NK-92 treated with Interleukin-12 subunit alpha and Interleukin-12 subunit beta, amount 100 ng/mL, for 24 hours (cell line): ENCODE measurements at places on chromosomes 12 and 14.

- DNase-seq: no peak
Measured at GRCh38 chr12:95731519-95731958, 59.0 kb downstream of the NTN4 start.

GRCh38 chr12:56206452-56207166, 15.1 kb downstream of the RNF41 start:
- DNase-seq: no peak

DNA sequence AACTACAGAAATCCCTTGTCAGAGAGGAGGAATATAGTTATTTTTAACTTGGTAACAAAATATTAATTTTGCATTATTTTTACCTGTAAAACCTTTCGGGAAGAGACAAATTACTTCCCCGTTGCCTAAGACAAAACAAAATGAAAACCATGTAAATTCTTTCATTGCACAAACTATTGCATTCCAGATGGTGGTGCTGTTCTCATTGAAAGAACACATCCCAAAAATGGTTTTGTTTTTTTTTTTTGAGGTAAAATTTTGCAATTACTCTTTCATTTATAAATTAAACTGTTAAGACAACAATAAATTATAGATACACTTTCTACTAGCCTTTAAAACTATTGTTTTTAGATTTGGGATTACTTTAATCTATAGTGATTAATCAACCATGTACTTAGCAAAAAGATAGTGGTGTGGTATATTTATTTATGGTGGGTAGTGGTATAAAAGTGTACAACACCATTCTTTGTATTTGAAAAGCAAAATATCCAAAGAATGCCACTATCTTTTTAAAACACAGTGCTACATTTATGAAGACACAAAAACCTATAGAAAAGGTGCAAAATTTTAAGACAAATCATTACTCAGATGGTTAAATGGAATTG, 115.5 kb downstream of the SLC38A1 start:
- no peak for DNase-seq

DNA sequence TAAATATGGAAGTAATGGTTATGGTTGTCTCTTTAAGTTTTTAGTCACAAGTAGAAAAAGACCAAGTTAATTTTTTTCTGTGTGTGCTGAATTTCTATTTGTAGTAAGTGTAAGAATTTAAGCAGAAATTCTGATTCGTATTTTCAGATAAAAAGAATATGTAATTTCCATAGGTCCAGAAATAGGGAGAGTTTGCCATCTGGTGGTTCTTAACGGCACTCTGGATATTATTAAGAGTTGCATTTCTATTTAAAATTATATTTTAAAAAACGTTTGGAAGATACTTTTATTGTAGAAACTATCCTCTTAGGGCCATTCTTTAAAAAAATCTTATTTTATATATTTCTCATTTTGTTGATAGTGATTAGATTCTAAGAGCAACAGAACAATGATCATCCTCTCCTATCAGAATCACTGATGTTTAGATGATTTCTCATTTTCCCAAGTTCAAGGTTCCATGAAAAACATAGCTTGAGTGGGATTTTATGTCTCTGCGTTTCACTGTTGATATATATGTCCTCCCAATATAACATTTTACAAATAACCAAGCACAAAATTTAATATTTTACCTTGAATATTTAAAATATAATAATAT, 88.3 kb downstream of the LRRK2 start:
- DNase-seq: no peak

- DNase-seq: no peak
Measured at GRCh38 chr14:47678993-47679392, 3.6 kb upstream of the MDGA2 start.

DNA sequence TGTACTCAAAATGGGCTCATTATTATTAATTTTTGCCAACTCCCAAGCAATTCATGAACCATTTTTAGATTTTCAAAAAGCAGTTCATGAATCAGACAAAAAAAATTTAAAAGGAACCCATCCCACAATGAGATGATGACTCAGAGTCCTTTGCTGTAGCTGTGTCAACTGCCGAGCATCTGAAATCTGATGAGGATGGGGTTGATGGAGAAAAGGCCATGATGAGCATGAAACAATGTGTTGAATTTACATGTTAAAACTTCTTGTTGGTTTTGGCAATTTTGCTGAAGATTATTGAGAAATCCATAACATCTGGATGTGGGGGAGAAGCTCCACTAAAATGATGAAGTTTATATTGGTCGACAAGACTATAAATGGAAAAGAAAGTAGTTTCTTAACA, 378.0 kb downstream of the FOXG1 start:
- no peak for DNase-seq

DNA sequence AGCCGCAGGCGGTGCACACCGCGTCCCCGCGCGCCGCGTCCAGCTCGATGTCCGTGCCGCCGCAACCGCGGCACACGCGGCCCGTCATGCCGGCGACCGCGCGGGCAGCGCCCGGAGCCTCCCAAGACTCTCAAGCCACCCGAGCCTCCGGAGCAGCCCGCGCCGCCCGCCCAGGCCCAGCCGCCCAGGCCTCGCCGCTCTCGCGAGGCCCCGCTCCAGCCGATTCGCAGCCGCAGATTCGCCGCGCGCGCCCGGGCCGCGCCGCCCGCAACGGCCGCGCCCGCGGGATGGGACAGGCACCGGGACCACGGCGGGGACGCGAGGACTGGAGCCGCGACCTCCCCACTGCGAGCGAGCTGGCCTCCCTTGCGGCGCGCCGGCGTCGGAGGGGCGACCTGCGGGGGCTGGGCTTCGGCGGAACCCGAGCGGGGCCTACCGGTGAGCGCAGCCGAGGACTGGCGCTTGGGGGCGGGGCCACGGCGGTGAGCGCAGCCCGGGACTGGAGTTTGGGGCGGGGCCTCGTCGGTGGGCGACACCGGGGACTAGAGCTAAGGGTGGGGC, at the start of gene BRF1:
Gene BRF1 (minus strand): TSS at position 460 of the 561 bp plus-strand sequence. CDS start 372 bp downstream, at position 88.
- DNase-seq: peak; percentile 82

- no peak for DNase-seq
Measured at GRCh38 chr12:51247523-51248206, 9.0 kb downstream of the DAZAP2 start.

- no peak for DNase-seq
Measured at GRCh38 chr14:47302121-47302520, 373.3 kb downstream of the MDGA2 start.

- no peak for DNase-seq
Measured at GRCh38 chr14:85438481-85438942, 91.4 kb upstream of the FLRT2 start.

DNA sequence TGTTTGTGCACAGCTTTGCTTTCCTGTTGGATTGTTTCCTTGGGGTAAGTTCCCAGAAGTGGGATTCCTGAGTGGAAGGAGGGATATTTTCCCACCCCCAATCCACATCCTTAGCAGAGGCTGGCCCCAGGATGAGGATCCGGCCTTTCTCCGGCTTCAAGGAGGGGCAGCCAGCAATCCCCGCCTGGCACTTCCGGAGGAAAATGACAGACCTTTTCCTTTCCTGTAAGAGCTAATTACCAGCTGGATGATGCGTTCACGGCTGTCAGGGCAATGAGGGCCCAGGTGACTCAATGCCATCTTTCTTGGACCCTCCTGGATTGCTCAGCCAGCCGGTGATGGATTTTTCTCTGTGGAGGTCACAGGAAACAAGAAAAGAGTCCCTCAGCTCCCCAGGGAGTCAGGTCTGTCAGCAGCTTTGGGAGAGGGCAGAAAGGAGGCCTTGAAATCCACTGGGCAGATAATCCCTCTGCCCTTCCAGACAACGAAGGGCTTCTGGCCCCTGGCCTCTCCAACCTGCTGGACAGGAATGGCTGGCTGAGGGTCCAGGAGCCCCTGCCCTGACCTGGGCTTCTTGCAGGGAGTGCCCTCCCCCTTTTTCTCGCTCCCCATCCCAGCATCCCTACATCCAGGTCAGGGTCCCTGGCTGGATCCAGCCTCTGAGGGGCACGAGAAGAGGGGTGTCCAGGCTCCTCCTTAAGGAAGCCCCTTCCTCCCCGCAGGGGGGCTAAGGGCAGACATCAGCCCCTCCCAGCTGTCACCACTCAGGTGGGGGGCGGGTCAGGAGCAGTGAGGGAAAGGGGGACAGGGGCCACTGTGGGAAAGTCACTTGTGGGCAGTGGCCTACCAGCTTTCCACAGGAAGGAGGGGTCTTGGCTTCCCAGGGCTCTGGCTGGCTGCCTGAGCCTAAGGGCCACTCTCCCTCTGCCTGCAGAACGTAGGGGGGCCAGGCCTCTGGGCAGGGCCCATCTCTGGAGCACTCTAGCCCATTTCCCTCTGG, 16.1 kb upstream of the CCDC85C start:
- no peak for DNase-seq

GRCh38 chr14:102554821-102555819, 37.3 kb upstream of the RCOR1 start:
- no peak for DNase-seq

DNA sequence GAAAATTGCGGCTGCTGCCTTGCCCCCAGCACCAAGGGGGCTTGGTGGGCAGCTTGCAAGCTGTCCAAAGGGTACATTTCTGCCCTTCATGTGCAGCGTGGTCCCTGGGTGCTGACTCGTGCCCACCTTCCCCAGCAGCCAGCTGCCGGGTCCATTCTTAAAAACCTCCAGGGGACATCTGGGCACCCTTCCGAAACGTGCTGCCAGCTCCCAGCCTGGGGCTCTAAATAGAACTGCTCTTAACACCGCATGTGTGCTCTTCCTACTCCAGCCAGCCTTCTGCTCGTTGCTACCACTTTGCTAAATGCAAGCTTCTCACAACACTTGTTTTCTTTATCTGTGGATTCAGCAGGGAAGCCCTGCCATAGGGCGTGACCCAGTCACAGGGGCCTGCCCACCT, 66.0 kb downstream of the RIMBP2 start:
- no peak for DNase-seq

DNA sequence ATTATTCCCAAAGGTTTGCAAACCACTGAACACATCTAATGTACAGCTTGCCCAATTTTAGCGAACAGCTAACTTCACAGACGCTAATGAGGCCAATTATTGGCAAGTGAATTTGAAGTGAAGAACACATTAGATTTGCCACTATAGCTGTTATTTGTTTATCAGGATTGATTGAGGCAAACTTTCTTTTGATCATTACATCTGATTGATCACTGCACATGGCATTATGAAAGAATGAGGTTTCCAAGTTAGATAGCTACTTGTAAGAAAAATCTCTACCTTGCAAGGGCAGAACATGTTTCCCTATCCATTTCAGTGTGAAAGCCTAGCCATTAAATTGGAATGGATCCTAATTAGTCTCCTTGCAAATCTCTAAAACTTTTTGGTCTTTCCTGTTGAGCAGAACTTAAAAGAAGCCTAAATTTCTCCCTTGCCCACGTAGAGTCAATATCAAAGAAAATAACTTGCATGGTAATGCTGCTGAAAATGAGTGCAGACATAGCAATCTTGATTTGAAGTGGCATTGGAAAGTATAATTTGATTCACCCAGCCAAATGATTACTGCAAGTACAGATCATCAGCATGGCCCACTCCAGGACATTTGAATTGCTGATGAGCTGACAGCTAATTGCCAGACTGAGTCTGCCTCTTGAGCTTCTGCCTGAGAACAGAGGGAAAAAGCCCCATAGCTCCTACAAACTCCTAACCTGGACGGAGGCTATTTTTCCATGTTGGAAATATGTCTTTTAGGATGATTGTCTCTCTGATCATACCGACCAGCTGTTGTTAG, 98.6 kb downstream of the TPH2 start:
- no peak for DNase-seq

DNA sequence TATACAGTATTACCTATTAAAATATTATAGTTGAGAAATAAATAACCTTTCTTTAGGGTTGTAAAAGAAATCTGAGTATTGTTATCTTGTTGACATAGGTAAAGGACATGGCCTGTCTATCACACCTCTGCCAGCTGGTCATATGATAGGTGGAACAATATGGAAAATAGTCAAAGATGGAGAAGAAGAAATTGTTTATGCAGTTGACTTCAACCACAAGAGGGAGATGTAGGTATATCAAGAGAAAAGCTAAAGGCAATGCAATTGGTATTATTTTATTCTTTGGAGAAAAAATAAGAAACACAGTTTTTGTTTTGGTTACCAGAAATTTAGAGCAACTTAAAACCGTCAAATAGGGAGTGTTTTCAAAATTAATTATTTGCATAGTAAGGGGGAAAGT, 13.5 kb downstream of the CPSF2 start:
- no peak for DNase-seq
